ENCODE measurements at places on chromosomes 3 and 15.

GRCh38 chr15:80459818-80460217 lies 55.6 kb downstream of the ARNT2 start:
- no peak for DNase-seq

DNA sequence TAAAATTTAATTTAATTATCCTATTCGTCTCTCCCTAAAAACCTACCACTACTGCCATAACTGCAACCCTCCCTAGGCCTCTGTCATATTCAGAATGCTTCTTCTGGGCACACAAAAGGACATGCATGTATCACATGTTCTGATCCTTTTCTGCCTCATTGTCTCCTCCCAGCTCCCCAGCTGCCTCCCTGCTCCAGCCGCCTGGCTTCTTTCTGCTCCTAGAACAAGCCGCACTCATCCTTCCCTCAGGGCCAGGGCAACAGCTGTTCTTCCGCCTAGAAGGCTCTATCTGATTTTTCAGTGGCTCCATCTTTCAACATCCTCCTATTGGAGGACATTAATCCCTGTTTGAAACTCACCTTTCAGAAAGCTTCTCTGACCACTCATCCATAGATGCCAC lies 38.6 kb downstream of the TMED3 start:
- DNase-seq, result no peak

GRCh38 chr15:33084661-33085060 lies 109.9 kb downstream of the FMN1 start:
- DNase-seq, result no peak

GRCh38 chr15:57599296-57599810 lies 7.6 kb downstream of the MYZAP start:
- DNase-seq, result no peak

DNA sequence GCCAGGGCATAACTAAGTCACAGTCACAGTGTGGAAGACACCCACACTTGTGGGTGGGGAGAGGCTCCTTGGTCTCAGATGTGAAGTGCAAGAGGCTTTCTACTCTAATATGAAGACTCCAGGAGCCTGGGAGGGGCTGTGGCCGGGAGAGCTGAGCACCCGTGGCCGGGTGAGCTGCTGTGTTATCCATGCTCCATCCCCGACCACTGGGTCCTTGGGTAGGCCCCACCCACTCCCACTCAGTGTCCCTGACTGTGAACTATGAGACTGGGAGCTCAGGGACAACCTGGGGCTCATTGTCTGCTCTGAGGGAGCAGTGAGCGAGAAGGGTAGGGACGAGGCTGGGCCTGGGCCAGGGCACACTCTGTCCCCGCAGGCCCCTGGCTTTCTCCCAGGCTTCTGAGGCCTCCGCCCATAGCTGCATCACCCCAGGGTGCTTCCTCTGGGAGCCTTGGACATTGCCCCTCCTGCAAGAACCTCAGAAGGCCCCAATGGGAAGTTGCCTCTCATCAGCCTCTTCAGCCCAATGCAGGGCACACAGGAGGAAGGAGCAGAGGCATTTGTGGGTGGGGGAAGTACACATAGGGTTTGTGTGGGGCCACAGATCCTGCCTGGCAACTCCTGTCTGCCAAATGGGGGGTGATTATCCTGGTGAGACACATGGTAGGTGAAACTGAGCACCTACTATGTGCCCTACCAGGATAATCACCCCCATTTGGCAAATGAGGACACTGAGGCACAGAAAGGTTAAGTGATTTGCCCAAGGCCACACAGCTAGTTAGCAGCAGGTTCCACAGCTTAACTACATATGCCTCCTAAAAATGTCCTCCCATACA lies 2.4 kb downstream of the ANPEP start:
- no peak for DNase-seq

GRCh38 chr15:39016706-39017105 lies 452.1 kb upstream of the RASGRP1 start:
- no peak for DNase-seq

DNA sequence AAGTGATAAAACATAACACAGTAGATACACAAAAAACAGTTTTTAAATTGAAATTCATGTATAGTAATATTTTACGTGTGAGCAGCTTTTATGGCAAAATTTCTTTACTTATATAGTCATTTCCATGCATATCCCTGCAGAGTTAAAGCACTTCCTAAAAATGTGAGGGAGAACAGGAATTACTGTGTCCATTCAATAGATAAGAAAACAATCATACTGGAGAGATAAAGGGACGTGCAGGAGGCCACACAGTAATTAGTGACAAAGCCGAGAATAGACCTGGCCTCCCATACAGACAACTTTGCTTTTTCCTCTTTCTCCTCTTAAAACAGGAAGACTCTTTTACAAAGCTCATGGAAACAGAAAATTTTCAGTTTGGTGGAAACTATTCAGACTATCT lies 247.5 kb downstream of the CDIN1 start:
- no peak for DNase-seq

DNA sequence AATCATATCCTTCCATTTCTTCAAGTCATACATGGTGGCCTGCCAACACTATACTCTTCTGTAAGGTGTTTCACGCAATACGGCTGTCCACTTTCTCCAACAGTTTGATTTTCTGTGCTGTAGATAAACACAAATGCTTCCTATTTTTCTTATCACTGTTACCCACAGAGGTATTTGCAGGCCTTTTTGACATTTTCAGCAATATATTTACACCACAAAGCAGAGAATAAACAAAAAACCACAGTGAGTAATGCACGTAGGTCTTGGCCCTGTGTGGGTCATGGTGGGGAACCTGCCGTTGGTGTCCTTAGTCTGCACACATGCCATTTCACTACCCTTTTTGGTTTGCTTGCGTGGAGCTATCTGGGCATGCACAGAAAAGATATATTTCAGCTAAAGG lies 59.5 kb downstream of the LRRC28 start:
- no peak for DNase-seq

- DNase-seq, result no peak
These were observed 170.0 kb upstream of the ROBO2 start for GRCh38 chr3:76869726-76870384.

- no peak for DNase-seq
These were observed 32.3 kb downstream of the PAQR9 start for GRCh38 chr3:142931222-142931621.

DNA sequence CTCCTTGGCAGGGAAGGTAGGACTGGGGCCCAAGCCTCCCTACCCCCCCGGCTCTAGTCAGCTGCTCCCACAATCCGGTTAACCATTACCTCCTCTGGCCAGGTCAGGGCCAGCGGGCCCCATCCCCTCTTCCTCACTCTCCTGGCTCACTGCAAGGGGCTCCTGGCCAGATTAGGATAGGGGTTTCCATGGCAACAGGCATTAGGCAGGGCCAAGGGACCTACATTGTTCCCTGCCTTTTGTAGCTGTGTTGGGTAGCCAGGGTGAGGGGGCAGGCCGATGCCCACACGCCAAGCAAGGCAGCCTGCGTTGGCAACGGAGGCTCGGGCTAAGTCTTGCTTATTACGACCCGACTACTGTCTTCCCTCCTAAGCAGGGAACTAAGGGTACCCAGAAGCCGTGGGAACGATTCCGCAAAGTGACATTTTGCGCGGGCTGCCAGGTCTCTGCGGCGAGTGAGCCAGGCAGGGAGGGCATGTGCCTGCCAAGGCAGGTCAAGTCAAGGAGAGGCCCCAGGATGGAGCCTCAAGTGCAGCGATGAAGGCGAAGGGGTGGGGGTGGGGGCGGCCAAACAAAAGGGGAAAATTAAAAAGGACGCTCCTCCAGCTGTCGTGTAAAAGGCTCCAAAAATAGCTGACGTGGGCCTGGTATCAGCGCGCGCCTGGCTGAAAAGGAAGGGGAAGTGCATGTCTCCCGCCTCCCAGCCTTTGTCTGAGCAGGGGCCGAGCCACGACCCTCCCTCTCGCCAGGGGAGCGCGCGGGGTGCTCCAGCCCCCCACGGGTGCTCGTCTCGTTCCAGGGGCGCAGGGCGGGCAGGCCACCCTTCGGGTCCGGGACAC lies 919 bp downstream of the IDH2 start:
- DNase-seq, result peak; percentile 32

GRCh38 chr15:83605111-83605945 lies 48.6 kb upstream of the ADAMTSL3 start:
- no peak for DNase-seq

- DNase-seq, result no peak
These were observed 277.5 kb upstream of the TBL1XR1 start for GRCh38 chr3:177474652-177475355.

GRCh38 chr3:161454615-161455014 lies 42.0 kb upstream of the OTOL1 start:
- DNase-seq, result no peak

DNA sequence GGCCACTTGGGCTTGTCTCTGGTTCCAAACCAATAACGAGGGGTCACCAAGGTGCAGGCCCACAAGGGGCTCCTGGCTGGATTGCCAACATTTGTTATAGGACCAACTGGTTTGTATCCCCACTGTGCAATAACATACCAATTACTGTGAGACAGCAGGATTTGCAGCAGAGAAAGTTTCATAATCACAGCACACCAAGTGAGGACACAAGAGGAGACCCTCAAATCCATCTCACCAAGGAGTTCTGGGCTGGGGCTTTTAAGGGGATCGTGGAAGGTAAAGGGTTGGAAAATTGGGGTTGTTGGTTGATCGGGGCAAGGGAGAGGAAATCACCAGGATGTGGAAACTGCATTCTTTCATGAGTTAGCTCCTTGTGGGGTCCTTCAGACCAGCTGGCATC lies 29.7 kb upstream of the LHFPL4 start:
- DNase-seq, result no peak

- DNase-seq, result no peak
These were observed 4.8 kb upstream of the ISLR start for GRCh38 chr15:74168711-74169126.

DNA sequence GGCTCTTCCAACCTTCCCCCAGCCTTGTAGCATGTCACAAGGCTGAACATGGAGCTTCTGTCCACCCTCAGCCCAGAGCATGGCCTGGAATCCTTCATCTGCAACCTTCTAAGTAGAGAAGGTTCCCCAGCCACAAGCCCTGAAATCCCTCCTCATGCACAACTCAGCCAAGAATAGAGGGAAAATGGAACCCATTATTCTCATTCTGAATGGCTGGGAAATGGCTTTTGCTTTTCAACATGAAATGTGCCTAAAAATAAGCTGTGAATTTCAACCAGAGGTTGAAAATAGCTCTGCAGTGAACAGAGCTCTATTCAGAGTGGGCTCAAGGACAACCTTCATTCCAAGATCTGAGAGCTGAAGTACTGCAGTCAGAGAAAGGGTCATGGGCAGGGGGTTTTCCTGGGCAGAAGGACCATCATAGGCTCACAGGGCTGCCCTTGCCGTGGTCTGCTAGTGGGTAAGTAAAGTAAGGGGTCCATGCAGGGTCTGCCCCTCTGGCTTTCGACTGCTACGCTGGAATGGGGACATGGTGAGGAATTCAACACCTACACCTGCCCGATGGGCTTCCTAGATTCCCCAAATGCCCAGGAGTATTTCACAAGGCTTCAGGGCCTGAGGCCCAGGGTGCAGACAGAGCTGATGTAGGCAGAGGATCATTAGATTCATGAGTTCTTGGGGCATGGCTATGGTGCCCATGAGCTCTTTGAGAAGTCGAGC lies 35.9 kb downstream of the POC1A start:
- no peak for DNase-seq

DNA sequence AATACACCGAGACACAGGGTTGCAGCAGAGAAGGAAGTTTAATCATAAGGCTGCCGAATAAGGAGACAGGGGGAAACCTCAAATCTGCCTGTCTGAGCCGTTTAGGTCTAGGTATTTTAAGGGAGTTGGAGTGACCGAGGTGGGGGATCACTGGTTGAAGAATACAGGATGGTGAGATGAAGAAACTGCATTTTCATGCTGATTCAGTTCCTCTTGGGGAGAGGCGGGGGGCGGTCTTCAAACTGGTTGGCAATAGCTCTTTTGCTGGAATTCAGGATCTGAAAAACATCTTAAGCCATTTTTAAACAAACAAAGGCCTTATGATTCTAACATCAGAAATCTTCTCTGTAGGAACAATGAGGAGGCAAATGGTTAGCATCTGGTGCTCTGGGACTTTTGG lies 699.5 kb upstream of the CFAP20DC start:
- DNase-seq, result no peak

- no peak for DNase-seq
These were observed 98.6 kb downstream of the RPL39L start for GRCh38 chr3:187040516-187041361.

GRCh38 chr3:8962226-8962861 lies 928 bp downstream of the RAD18 start:
- DNase-seq, result no peak

- no peak for DNase-seq
These were observed 38.8 kb downstream of the LRRFIP2 start for GRCh38 chr3:37135561-37135960.

DNA sequence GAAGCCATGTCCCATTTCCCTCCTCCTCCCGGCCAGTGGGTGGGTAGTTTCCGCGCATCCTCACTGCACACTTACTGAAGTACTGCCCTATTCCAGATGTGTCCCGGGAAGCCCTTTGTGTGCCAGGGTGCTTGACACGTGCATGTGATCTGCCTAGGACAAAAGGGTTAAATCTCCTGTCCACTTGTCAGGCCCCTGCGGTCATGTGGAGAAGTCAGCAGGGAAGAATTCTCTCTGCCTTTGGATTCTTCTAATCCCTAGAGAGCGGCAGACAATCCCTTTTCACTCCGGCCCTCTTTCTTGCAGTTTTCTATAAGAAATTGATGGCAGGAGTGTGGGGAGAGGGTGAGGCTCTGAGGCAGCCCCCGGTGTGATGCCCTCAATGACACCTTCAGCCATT lies 19.8 kb downstream of the ST8SIA2 start:
- DNase-seq, result no peak

GRCh38 chr3:12394569-12395271 lies 89.6 kb upstream of the TSEN2 start:
- no peak for DNase-seq

DNA sequence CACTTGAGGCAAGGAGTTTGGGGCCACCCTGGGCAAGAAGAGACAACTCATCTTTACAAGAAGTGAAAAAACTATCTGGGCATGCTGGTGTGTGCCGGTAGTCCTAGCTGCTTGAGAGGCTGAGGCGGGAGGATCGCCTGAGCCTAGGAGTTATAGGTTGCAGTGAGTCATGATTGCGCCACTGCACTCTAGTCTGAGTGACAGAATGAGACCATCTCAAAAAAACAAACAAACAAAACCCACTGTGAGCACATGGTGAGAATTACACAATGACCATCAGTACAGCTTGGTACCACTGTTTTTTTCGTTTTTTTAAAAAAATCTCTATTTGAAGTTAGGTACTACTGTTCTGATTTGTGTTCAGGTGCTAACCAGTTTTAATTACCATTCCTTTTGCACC lies 13.6 kb downstream of the VPS39 start:
- DNase-seq, result no peak

DNA sequence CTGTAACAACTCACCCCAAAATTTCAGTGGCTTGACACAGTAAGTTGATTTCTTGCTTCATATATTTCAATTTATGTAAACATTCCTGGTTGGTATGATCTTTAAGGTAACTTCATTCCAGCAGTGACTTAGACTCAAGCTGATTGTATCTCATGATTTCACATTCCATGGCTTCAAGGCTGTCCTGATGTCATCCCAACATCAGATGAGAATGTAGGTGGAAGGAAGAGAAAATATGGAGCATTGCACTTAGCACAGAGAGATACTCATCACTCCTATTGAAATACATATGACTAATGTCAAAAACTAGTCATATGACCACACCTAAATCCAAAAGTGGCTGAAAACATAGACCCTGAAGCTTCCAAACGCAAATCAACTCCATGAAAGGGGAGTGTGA lies 793.8 kb downstream of the TBL1XR1 start:
- no peak for DNase-seq
